Right cardiac atrium (tissue), 5 donors: ENCODE measurements at places on chromosomes 12 and 14. TPM values are rescaled to one million over a fixed set of nuclear protein-coding genes. Genes with fewer than 3 reads are reported as not detected.

DNA sequence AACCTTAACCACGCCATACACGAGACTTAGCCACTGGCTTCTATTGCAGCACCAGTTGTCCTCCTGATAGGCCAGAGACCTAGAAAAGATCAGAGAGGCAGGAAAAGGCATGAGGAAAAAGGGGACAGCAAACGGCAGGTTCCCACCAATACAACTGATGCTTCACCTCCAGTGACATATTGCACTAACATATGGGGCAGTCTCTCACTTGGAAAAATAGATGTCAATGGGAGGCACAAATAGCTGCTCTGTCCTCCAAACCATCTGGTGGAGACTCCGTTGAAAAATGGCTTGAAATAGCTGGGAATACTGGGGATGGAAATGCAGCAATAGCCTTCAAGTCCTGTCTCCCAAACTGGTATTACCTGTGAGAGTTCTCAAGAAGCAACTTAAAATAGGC, 20.3 kb downstream of the SLC8A3 start:
- DNase-seq, result no peak

- no peak for DNase-seq
Observed at GRCh38 chr14:53161758-53162435, 8.8 kb upstream of the DDHD1 start.

- peak; percentile 51 for DNase-seq
Observed at GRCh38 chr12:24966951-24967564, 18.2 kb upstream of the BCAT1 start.

DNA sequence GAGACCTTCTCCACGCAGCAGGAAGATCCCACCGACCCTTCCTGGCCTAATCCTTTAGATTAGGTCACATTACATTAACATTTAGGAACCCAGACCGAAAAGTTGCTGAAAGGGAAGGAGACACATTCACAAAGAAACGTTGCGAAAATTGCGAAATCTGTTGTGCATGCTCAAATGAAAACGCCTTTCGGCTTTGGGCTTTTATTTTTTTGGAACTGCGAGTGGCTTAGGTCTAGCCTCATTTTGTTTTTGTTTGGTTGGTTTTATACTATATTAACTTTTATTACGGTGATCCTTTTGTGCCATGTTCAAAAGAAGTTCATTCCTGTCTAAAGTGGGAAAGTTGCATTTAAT, 1.5 kb downstream of the MYF6 start:
- DNase-seq, result no peak

- no peak for DNase-seq
Observed at GRCh38 chr14:24880689-24881088, 169.3 kb downstream of the STXBP6 start.

DNA sequence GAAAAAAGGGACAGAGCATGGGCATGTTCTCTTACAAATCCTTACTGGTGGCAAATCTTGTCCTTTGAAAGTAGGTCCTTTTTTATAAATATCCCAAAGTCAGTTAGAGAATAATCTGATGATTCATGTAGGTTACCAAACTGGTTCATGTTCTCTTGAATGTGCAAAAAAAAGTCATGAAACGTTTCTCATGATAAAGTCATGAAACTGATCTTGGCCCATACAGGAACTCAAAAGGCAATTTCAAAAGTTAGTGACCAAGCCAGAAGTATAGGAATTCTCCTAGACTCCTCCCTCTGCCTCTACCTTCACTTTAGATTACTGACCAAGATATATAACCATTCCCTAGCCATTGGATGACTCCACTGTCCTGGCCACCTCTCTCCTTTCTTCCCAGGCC, 27.3 kb upstream of the SPTSSA start:
- DNase-seq, result no peak

GRCh38 chr12:106975993-106976658, 10.8 kb downstream of the MTERF2 start:
- no peak for DNase-seq

DNA sequence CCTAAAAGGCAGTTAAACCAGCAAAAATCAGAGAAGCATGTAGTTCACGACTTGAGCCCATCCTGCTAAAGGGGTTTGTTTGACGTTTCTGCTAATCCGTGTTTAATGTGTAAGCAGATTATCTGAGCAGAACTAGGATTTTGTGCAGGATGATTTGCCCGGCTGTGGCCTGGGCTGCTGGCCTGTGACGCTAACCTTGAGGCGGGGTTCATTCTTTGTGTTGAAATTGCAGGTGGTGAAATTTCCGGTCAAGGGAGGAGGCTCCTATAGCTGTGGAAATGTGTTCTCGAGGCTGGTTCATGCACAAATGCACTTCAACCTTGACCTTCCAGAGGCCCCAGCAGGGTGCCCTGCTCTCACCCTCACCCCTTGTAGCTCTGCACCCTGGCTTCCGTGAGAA, 63.7 kb downstream of the SLC24A4 start:
- no peak for DNase-seq

DNA sequence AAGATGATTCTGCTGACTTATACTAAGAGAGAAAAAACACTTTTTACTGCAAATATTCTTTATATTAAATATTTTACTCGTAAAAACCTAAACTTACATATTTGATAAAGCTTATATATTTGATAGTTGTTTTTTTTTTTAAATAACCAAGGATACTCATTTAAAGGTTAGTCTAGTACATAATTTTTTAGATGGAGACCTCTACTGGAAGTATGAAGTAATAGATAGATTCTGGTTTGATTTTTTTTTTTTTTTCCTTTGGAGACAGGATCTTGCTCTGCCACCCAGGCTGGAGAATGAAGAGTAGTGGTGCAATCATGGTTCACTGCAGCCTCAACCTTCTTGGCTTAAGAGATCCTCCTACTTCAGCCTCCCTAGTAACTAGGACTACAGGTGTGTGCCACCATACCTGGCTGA, 16.4 kb downstream of the ARID2 start:
- no peak for DNase-seq

DNA sequence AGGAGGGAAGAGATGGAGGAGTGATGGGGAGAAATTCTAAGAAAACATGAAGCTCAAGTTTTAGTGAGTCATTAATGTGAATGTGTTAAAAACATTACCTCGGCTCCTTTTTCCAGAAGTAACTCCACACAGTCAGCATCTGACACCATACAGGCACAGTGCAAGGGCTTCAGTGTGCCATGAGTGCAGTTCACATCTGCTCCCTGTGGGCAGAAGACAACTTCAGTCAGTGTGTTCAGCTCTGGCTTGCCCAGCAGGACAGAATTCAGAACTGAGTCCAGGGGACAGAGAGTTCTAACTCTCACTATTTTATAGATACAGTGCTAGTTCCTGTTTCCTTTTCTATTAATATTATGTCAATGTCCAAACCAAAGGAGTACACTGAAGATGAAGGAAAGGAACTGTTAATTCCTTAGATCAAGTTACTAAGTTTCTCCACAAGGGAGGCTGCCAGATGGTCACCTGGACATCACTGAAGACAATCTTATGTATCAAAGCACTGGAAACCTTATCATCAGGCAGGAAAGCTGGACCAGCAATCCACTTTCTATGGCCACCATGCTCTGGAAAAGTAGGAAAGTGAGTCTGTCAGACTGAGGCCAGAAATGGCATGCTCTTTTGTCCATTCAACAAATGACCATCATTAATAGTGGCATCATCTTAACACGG, 6.1 kb downstream of the ASB8 start:
- no peak for DNase-seq

DNA sequence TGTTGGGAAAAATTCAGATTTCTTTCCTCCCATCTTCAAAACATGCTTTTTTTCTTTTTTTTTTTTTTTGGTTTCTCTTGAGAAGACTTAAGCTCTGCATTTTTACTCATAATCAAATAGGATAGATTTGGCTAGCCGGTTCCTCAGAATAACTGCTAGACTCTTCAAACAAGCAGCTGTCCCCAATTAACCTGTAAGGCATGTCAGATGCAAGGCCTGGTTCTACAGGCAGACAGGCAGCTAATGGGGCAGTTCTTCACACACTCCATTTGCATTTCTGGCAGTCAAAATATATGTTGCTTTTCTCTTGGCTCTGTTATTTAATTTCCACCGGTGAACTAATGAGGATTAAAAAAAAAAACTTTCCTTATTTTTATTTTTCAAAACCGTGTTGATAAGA, 228.0 kb upstream of the ATP2B1 start:
- DNase-seq, result no peak

DNA sequence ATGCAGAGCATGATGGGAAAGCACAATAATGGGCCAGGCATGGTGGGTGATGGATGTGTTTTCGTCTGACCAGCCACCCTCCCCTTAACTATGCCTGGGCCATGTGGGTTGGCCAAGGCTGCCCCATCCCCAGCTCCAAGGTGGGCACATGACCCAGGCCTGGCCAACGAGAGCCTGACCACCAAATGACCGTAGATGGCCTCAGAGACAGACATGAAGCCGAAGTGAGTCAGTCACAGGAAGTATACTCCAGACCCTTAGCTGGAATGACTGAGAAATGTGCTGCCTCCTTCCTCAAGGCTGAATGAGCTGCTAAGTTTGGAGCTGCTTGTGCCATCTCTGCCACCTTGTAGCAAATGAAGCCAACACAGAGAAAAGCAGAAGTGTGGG, 233.6 kb downstream of the BCL11B start:
- no peak for DNase-seq

GRCh38 chr12:113476176-113476986, 4.7 kb upstream of the LHX5 start:
- DNase-seq, result no peak

- no peak for DNase-seq
Observed at GRCh38 chr14:29858299-29858698, 69.3 kb downstream of the PRKD1 start.

GRCh38 chr12:102322254-102322653, 124.6 kb upstream of the PMCH start:
- DNase-seq, result no peak

DNA sequence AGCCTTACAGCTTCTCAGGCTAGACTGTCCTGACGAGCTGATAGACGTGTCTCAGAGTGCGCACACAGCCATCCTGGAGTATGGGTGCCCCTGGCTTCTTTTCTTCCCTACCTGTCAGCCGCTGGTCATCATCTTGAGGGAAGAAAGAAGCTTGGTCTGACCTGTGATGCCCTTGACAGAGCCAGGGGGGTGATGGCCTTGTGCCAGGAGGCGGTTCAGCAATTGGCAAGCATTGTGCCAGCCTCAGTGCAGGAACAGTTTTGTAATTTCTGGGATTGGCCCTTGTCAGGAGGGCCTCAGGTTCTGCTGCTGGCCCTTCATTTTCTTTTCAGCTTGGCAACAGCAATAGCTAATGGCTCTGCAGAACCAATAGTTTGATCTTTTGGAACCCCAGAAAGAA, 80.1 kb downstream of the ADCK1 start:
- DNase-seq, result no peak

DNA sequence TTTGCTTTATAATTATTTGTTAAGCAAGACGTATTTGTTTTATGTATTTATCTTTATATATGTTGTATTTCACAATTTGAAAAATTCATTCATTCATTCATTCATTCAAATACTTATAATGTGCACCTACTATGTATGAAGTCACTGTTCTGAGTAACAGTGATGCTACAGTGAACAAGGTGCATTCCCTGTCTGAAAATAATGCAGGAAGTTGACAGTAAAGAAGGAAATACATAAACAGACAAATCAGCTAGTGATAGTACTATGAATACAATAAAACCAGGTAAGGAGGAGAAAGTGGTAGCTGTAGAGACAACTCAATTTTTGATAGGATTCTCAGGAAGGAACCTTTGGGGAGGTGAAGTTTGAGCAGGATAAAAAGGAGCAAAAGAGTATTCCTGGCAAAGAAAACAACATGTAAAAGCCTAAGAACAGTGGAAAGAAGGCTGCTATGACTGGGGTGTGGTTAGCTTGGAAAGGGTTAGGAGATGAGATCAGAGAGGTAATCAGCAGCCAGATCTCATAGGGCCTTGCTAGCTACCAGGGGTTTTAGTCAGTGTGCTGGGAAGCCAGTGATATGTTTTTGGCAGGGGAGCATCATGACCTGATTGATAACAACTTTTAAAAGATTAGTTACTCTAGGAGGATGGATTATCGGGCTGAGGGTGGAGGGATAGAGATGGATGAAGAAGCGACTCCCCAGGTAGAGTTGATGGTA, 17.4 kb downstream of the BICDL1 start:
- no peak for DNase-seq

GRCh38 chr12:108316176-108317086, 22.7 kb downstream of the CMKLR1 start:
- no peak for DNase-seq

DNA sequence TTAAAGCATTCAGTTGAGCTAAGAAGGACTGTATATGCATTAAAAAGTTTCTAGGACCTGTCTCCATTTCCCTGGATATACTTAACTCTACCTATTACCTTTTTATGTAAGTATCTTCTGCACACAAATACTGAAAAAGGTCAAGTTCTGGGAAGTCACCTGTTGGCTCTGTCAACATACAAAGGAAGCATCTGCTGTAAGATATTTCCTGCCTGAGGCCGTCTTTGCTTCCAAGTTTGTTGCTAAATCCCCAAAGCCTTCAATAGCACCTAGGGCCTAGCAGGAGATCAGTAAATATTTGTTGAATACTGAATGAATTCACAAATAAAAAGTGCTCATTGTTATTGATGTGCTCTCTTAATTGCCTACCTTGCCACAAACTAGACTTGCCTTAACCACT, 188.4 kb downstream of the DUSP6 start:
- no peak for DNase-seq

- DNase-seq, result no peak
Observed at GRCh38 chr12:129486931-129487330, 416.9 kb downstream of the TMEM132D start.

DNA sequence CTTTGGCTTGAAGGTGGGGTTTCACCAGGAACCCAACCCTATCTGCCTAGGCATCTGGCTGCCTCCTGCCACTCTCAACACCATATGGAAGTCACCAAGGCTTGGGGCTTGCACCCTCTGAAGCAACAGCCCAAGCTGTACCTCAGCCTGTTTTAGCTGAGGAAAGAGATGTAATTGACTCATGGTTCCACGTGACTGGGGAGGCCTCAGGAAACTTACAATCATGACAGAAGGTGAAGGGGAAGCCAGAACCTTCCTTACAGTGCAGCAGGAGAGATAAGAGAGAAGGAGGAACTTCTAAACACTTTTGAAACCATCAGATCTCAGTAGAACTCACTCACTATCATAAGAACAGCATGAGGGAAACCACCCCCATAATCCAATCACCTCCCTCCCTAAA, 26.9 kb downstream of the GLIPR1L1 start:
- no peak for DNase-seq

GRCh38 chr12:115870021-115870420, 407.5 kb downstream of the MED13L start:
- DNase-seq, result no peak

GRCh38 chr14:52443506-52443905, 108.8 kb downstream of the TXNDC16 start:
- DNase-seq, result no peak

DNA sequence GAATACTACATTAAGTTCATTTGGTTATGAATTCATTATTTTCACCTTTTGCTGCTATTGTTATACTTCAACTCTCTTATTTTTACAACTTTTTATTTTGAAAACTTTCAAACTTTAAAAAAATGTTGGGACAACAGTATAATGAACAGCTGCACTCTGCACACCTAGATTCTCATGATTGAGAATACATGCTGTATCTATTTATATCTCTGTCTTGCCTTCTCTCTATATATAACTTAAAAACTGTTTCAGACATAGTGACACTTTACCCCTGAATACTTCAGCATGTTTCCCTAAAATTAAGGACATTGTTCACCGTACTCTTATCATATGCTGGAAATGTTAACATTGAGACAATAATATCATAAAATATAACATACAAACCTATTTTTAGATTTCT, 237.1 kb downstream of the GPHN start:
- DNase-seq, result no peak

Gene CCDC184
- total RNA-seq, result 0.71 TPM

Gene SIX6
- not detected for total RNA-seq

Gene PRKD1
- 10.1 TPM for total RNA-seq

Gene AKAP3
- total RNA-seq, result 5.8 TPM

Gene ADCY4
- total RNA-seq, result 24.1 TPM

Gene CSRP2
- total RNA-seq, result 5.9 TPM

Gene KRT78
- not detected for total RNA-seq
